Activated CD4-positive, alpha-beta memory T cell treated with anti-CD3 and anti-CD28 coated beads for 36 hours (primary cell): ENCODE measurements at places on chromosomes 1 and 21. TPM values are rescaled to one million over a fixed set of nuclear protein-coding genes. Genes with fewer than 3 reads are reported as not detected.

DNA sequence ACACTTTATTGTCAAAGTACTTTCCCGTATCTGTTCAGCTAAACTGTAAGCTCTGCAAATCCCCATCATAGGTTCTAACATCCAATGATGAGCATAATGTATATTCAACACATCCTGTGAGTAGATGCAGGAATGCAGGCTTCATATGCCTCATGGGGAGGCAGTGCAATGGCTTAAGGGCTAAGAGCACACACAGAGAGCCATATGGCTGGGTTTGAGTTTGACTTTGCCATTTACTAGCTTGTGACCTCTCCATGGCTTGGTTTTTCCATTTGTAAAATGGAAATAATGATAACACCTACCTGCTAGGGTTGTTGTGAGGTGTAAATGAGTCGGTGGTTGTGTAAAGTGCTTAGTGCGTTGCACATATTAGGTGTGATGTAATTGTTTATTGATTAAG is 13.4 kb downstream of the RCSD1 start:
- H3K4me3 ChIP-seq: no peak overlapping the region
- H3K27me3 ChIP-seq: no peaks in the 10 kb centered on the region
- H3K27ac ChIP-seq: peak overlapping the region; percentile 20
- DNase-seq: peak; percentile 8
- peaks cover 75% of the 10 kb centered on the region for H3K4me1 ChIP-seq
- H3K36me3 ChIP-seq: peaks cover 22% of the 10 kb centered on the region

- no peak overlapping the region for H3K4me3 ChIP-seq
- no peaks in the 10 kb centered on the region for H3K36me3 ChIP-seq
- DNase-seq: peak; percentile 50
- H3K27ac ChIP-seq: no peak overlapping the region
- peaks cover 46% of the 10 kb centered on the region for H3K27me3 ChIP-seq
Measured at GRCh38 chr1:6969106-6969505, 183.9 kb downstream of the CAMTA1 start.

- no peak overlapping the region for H3K27ac ChIP-seq
- DNase-seq: no peak
- no peak overlapping the region for H3K4me3 ChIP-seq
- no peaks in the 10 kb centered on the region for H3K27me3 ChIP-seq
Measured at GRCh38 chr1:58905126-58905490, 121.3 kb upstream of the JUN start.

The PGLYRP4 gene
- total RNA-seq: not detected

- peaks cover 1% of the 10 kb centered on the region for H3K36me3 ChIP-seq
- H3K4me3 ChIP-seq: no peak overlapping the region
- H3K27me3 ChIP-seq: peaks cover 3% of the 10 kb centered on the region
- H3K4me1 ChIP-seq: peaks cover 14% of the 10 kb centered on the region
- H3K27ac ChIP-seq: no peak overlapping the region
Measured at GRCh38 chr1:200432586-200432985, 22.8 kb upstream of the ZNF281 start.

The JAM2 gene
- 0.58 TPM for total RNA-seq

GRCh38 chr1:96207936-96208335 is 513.6 kb upstream of the PTBP2 start:
- H3K27ac ChIP-seq: no peak overlapping the region
- no peak for DNase-seq
- H3K36me3 ChIP-seq: no peaks in the 10 kb centered on the region

- no peak for DNase-seq
- H3K27ac ChIP-seq: no peak overlapping the region
- no peaks in the 10 kb centered on the region for H3K27me3 ChIP-seq
Measured at GRCh38 chr1:9376886-9377333, 84.2 kb downstream of the SPSB1 start.

GRCh38 chr1:165342587-165342986 is 13.9 kb downstream of the LMX1A start:
- H3K4me1 ChIP-seq: no peaks in the 10 kb centered on the region
- no peak for DNase-seq
- H3K27ac ChIP-seq: no peak overlapping the region
- no peak overlapping the region for H3K4me3 ChIP-seq
- H3K27me3 ChIP-seq: peaks cover 31% of the 10 kb centered on the region
- H3K36me3 ChIP-seq: no peaks in the 10 kb centered on the region

GRCh38 chr1:245311887-245312536 is 157.2 kb downstream of the KIF26B start:
- H3K36me3 ChIP-seq: no peaks in the 10 kb centered on the region
- peaks cover 3% of the 10 kb centered on the region for H3K27me3 ChIP-seq
- no peak for DNase-seq
- H3K4me3 ChIP-seq: no peak overlapping the region
- no peak overlapping the region for H3K27ac ChIP-seq
- H3K4me1 ChIP-seq: peaks cover 11% of the 10 kb centered on the region

GRCh38 chr1:93756657-93757056 is 75.0 kb upstream of the BCAR3 start:
- no peak overlapping the region for H3K4me3 ChIP-seq
- no peak overlapping the region for H3K27ac ChIP-seq
- H3K27me3 ChIP-seq: no peaks in the 10 kb centered on the region
- H3K36me3 ChIP-seq: no peaks in the 10 kb centered on the region
- DNase-seq: no peak
- peaks cover 7% of the 10 kb centered on the region for H3K4me1 ChIP-seq

The FCRL4 gene
- total RNA-seq: not detected

DNA sequence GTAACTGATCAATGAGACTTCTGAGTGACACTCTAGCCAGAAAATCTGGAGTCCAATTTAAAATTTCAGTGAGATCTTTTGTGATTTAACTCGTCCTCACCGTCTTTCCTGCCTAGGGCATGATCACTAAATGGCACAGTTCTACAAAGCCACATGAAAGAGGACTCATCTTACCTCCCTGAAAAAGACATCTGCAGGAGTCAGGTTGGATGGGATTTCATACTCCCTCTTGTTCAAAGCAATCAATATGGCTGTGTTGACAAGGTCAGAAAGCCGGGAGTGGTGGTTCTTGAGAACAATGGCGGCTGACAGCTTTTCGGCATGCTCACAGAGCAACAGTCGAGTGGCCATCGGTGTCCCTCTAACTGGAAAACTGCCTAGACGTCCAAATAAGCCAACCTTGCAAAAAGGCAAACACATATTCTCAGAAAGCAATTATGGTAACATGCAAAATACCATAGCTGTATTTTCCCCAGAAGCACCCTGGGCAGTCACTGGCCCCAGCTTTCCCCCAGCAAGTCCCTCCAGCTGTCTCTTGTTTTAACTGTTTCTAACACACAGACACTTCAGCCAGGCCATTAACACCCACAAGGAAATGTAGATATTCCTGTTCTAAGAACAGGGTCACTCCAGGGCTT is 36.6 kb upstream of the ACTA1 start:
- peaks cover 45% of the 10 kb centered on the region for H3K36me3 ChIP-seq
- no peaks in the 10 kb centered on the region for H3K27me3 ChIP-seq
- no peaks in the 10 kb centered on the region for H3K4me1 ChIP-seq
- H3K4me3 ChIP-seq: no peak overlapping the region
- no peak overlapping the region for H3K27ac ChIP-seq
- no peak for DNase-seq

The PLA2G2D gene
- 0.07 TPM for total RNA-seq

The CSF3R gene
- total RNA-seq: not detected

DNA sequence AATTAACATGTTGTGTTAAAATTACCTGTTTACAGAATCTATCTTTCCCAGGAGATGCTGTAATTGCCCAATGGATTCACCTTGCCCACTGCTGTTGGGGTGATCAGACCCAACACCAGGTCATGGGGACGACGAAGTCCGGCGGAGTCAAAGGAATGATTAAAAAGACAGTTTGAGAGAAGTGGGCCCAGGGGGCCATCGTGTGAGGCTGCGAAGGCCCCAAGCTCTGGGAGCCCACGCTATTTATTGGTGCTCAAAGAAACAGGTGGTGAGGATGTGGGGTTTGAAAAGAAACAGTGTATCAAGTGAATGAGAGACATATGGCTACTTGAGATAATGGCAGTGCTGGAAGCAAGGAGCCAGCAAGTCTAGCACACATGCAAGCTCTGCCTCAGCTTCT is 16.3 kb upstream of the L1TD1 start:
- no peak overlapping the region for H3K27ac ChIP-seq
- H3K4me3 ChIP-seq: no peak overlapping the region
- H3K36me3 ChIP-seq: no peaks in the 10 kb centered on the region
- no peaks in the 10 kb centered on the region for H3K27me3 ChIP-seq
- no peak for DNase-seq

The OPN3 gene
- total RNA-seq: 9.0 TPM

The SRP9 gene
- total RNA-seq: 294 TPM

GRCh38 chr1:16153096-16153998 is 2.5 kb downstream of the EPHA2 start:
- H3K4me3 ChIP-seq: no peak overlapping the region
- no peak overlapping the region for H3K27ac ChIP-seq
- no peak for DNase-seq
- H3K27me3 ChIP-seq: peaks cover 4% of the 10 kb centered on the region
- H3K36me3 ChIP-seq: no peaks in the 10 kb centered on the region

The GPR25 gene
- not detected for total RNA-seq

DNA sequence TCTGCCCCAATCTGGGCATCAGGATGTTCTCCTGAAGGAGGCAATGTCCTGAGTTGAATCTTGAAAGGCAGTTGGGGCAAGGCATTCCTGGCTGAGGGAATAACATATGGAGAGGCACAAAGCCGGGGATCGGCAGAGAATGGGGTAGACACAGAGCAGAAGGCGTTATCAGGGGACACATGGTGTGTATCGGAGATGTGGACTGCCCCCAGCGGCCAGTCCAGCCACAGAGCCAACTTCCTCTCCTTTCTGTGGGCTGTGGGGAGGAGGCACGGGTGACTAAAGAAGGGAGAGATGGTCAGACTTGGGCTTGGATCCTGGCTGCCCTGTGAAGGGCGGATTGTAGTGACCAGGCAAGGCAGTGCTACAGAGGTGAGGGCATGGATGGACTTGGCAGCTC is 32.1 kb downstream of the FOXD2 start:
- H3K4me3 ChIP-seq: no peak overlapping the region
- peaks cover 22% of the 10 kb centered on the region for H3K27me3 ChIP-seq
- H3K4me1 ChIP-seq: no peaks in the 10 kb centered on the region
- no peak for DNase-seq
- H3K27ac ChIP-seq: no peak overlapping the region

GRCh38 chr1:29497395-29498125 is 261.2 kb downstream of the PTPRU start:
- DNase-seq: no peak
- H3K4me1 ChIP-seq: no peaks in the 10 kb centered on the region
- no peak overlapping the region for H3K27ac ChIP-seq
- peaks cover 20% of the 10 kb centered on the region for H3K27me3 ChIP-seq
- no peaks in the 10 kb centered on the region for H3K36me3 ChIP-seq

GRCh38 chr1:19656780-19657466 is 7.8 kb upstream of the HTR6 start:
- H3K27ac ChIP-seq: no peak overlapping the region
- H3K4me1 ChIP-seq: peaks cover 11% of the 10 kb centered on the region
- H3K27me3 ChIP-seq: peaks cover 1% of the 10 kb centered on the region
- DNase-seq: no peak
- no peaks in the 10 kb centered on the region for H3K36me3 ChIP-seq
- no peak overlapping the region for H3K4me3 ChIP-seq

DNA sequence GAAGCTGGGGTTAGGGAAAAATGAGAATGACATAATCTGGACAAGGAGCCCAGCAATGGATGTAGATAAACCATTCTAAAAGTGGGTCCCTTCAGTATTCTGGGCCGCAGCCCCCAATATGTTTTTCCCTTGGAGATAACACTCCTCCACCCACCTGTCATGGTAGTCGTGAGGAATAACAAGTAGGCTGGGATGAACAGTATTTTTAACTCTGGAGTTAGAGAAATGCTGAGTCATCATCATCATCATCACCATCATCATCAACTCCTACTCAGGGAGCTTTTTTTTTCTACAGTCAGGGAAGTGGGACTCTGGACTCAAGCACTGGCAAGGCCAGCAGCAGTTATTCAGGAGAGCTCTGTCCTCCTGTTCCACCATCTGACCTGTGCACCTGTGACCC is 12.8 kb downstream of the CADM3 start:
- no peak overlapping the region for H3K4me3 ChIP-seq
- H3K27ac ChIP-seq: no peak overlapping the region
- peaks cover 44% of the 10 kb centered on the region for H3K27me3 ChIP-seq
- H3K4me1 ChIP-seq: peaks cover 12% of the 10 kb centered on the region

The ZBTB40 gene
- 12.9 TPM for total RNA-seq

The SYTL1 gene
- total RNA-seq: 30.4 TPM

DNA sequence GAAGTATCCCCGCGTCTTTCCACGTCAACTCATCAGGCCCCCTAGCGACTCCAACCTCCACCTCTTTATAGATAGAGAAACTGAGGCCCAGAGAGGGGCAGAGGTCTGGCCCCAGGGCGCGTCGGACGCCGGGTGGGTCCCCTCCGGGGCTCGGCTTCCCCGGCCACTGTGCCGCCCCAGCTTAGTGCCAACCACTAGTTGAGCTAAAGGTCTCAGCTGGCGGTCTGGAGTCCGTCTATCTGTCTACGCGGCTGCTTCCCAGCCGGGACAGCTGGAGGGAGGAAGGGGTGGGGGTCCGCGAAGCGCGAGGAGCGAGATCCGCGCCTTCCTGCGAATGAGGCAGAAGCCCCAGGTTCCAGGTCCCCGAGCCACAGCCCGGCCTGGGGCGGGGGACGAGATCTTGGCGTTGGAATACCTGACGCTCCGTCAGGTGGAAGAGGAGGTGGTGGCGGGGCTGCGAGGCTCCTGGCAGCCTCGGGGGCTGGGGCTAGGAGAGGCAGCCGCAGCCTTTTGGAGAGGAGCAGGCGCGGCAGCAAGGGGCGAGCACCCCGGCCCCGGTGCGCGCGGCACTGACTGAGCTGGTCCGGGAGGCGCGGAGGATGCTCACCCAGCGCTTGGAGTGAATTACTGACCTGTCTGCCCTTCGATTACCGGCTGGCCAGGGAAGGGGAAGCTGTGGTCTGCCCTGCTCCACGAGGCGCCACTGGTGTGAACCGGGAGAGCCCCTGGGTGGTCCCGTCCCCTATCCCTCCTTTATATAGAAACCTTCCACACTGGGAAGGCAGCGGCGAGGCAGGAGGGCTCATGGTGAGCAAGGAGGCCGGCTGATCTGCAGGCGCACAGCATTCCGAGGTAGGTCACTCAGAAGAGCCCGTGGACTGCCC is 937 bp downstream of the PODN start:
- H3K27ac ChIP-seq: no peak overlapping the region
- peaks cover 8% of the 10 kb centered on the region for H3K4me1 ChIP-seq
- H3K27me3 ChIP-seq: peaks cover 38% of the 10 kb centered on the region

The ATP6V1G3 gene
- not detected for total RNA-seq

- H3K4me1 ChIP-seq: peaks cover 56% of the 10 kb centered on the region
- H3K27ac ChIP-seq: no peak overlapping the region
- no peak for DNase-seq
Measured at GRCh38 chr1:207858281-207858680, 52.6 kb downstream of the CD34 start.

DNA sequence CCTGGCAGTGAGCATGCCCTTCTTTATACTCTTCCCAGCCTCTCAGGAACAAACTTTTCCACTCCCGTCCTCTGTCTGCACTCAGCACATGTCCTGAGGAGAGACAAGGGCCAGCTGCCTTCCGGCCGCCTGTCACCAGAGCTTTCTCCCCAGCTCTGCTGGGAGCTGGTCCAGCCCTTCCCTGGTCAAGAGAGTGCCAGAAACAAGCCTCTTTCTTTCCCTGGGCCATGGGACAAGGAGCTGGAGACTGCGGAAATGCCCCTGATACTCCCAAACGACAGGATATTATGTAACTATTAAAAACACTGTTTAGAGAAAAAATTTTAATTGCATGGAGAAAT is 10.4 kb downstream of the LAMB3 start:
- DNase-seq: no peak
- no peak overlapping the region for H3K27ac ChIP-seq
- H3K27me3 ChIP-seq: no peaks in the 10 kb centered on the region
- H3K36me3 ChIP-seq: no peaks in the 10 kb centered on the region
- H3K4me3 ChIP-seq: no peak overlapping the region
- H3K4me1 ChIP-seq: peaks cover 3% of the 10 kb centered on the region

The OR10J4 gene
- not detected for total RNA-seq

The CFHR3 gene
- not detected for total RNA-seq
